Fibroblast of skin of right biceps (primary cell): ENCODE measurements at places on chromosomes 13 and 19.

GRCh38 chr19:44803442-44804428 is 5.2 kb upstream of the BCAM start:
- DNase-seq: no peak

DNA sequence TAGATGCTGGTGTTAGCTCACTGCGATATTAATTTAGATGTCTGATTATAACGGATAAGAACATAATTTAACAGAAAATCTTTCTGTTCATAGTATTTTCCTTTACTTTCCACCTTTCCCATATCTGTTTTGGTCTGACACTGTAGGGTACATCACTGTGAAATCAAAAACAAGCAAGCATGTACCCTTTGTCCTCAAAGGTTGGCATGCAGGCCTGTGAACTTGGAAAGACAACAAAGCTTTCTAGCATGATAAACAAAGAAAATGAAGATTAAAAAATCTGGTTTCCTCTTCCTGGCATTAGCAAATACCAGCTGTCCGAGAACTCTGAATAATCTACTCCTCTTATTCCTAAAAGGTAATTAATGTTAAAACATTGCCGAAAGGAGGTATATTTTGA is 31.6 kb downstream of the THSD1 start:
- DNase-seq: no peak

- peak; percentile 5 for DNase-seq
These were observed 262.8 kb upstream of the RFC3 start for GRCh38 chr13:33554919-33555791.

DNA sequence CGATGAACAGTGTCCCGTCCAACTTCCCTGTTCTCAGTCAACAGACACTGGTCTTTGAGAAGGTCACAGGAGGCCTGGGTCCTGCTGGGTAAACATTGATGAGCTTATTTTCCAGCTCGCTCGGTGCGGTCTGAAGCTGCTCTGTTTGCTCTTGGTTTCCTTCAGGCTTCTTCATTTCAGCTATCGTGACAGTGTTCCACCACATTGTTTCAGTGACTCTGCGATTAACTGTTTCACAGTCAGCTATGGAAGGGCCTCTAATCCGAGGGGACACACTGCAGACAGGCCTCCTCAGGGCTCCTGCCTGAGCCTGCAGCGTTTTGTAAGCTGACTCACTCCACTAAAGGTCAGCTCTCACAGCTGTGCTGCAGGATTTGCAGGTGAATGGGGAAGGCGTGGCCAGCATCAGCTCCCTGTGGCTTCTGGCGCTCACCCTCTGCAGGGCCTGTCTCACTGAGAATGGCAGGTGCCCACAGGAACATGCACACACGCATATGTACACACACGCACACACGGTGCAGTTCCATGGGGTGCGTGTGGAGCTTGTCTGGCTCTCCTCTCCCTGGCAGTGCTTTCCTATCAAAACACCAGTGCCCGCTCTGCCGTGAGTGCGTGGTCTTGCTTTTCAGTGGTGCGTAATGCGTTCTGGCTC is 62.9 kb upstream of the MCF2L start:
- DNase-seq: no peak

DNA sequence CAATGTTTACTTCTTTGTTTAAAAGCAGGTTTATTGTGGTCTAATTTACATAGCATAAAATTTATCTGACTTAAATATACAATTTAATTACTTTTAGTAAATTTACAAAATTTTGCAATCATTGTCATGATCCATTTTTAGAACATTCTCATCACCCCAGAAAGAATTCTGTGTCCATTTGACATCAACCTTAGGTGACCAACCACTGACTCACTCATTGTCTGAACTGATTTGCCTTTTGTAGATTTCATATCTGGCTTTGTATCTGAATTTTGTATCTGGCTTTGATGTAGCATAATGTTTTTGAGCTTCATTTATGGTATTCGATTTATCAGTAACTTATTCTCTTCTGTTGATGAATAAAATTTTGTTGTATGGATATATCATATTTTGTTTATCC is 40.4 kb downstream of the EDNRB start:
- peak; percentile 3 for DNase-seq

DNA sequence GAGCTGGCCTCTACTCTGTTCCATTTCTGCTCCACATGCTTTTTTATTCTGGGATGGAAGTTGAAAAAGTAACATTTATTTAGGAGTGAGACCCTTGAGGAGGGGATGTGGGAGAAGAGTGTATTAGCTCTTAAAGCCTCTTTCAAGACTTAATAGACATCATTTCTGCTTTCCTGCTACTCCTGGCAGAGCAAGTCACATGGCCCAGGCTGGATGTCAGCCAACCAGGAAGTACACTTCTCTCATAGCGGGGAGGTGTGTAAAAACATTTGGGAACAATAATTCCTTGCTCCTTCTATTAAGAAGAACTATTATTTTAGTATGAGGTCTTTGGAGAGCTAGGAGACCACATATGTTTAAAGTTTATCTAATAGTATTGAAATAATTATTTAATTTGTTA is 40.6 kb upstream of the FAM216B start:
- DNase-seq: peak; percentile 37

GRCh38 chr13:111410232-111411021 is 90.0 kb downstream of the TEX29 start:
- no peak for DNase-seq

- no peak for DNase-seq
These were observed 12.9 kb downstream of the FXYD5 start for GRCh38 chr19:35167251-35168119.

GRCh38 chr13:65411521-65411920 is 1818.6 kb downstream of the PCDH9 start:
- no peak for DNase-seq

DNA sequence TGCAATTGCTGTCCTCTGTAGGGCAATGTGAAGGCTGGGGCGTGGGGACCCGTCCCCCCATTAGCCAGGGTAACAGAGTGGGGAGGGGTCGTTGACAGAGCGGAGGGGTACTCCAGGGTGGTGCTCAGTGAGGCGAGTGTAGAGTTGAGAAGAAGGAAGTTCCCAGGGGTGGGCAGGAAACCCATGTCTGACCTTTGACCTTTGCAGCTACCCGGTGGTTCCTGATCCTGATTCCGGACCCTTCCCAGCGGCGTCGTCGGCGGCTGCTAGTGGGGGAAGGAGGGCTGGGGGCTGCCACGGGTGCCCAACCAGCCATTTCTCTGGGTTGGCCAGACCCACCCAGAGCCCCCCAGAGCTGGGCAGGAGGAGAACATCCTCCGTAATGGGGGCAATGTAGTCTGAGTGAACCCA is 2.1 kb upstream of the PLVAP start:
- DNase-seq: no peak

GRCh38 chr13:113159701-113160100 is 1.3 kb downstream of the PROZ start:
- DNase-seq: no peak

GRCh38 chr19:44515031-44515430 is 14.4 kb downstream of the CEACAM20 start:
- DNase-seq: no peak

- DNase-seq: no peak
These were observed 179.1 kb downstream of the RBM26 start for GRCh38 chr13:79226938-79227337.
